ENCODE measurements at places on chromosomes 6 and 20. TPM values are rescaled to one million over a fixed set of nuclear protein-coding genes. Genes with fewer than 3 reads are reported as not detected.

GRCh38 chr20:3013771-3014170 is 29.7 kb upstream of the GNRH2 start:
- no peak overlapping the region for H3K27ac ChIP-seq
- H3K27me3 ChIP-seq = no peaks in the 10 kb centered on the region
- H3K4me1 ChIP-seq = peaks cover 11% of the 10 kb centered on the region
- no peak for DNase-seq
- peaks cover 6% of the 10 kb centered on the region for H3K36me3 ChIP-seq
- H3K4me3 ChIP-seq = no peak overlapping the region

DNA sequence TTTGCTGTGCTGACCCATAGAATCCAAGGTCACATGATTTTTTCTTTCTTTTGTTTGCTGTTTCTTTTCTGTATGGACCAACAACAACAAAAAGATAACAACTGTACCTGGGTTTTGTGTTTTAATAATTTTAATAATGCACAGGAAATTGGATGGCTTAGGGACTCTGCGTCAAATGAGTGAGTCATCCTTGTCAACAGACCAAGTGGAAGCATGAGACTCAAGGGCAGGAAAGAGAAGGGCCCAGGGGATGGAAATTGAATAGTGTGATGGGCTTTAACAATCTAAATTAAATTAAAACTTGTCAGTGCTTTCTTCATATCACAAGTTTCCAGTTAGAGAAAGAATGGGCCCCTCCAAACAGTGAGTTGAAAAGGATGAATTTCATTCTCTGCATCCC is 413.0 kb downstream of the PREX1 start:
- no peak for DNase-seq
- H3K27ac ChIP-seq = no peak overlapping the region
- H3K4me3 ChIP-seq = no peak overlapping the region

DNA sequence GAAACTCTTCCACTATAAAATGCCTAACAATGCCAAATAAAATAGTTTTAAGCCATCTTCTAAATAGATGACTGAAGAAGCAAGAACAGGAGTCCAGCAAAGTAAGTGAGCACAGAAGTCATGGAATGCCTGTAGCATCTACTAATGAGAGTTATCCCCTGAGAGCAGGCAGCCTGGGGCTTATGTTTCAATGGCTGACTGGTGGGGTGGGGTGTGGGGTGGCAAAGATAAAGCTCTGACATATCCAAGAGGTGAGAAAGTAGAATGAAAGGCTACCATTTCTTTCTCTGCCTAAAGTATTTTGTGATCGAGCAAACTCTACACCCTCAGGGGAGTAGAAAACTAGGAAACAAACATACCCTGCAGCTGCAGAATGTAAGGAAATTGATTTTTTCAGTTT is 348.8 kb downstream of the TFAP2B start:
- no peak overlapping the region for H3K4me3 ChIP-seq
- no peaks in the 10 kb centered on the region for H3K4me1 ChIP-seq
- no peak for DNase-seq
- no peaks in the 10 kb centered on the region for H3K27me3 ChIP-seq
- no peak overlapping the region for H3K27ac ChIP-seq

- no peaks in the 10 kb centered on the region for H3K36me3 ChIP-seq
- H3K27me3 ChIP-seq = no peaks in the 10 kb centered on the region
- DNase-seq = peak; percentile 87
- H3K27ac ChIP-seq = peak overlapping the region; percentile 95
- peak overlapping the region; percentile 91 for H3K4me3 ChIP-seq
Observed at GRCh38 chr6:145815309-145816274, 997 bp upstream of the FBXO30 start.

MEI4 gene
- not detected for total RNA-seq

- no peak for DNase-seq
- peaks cover 8% of the 10 kb centered on the region for H3K27me3 ChIP-seq
- H3K36me3 ChIP-seq = no peaks in the 10 kb centered on the region
- no peak overlapping the region for H3K27ac ChIP-seq
Observed at GRCh38 chr6:116465246-116465645, 4.1 kb downstream of the CALHM6 start.

CITED2 gene
- 180 TPM for total RNA-seq

CCN5 gene
- 520 TPM for total RNA-seq

- H3K27ac ChIP-seq = peak overlapping the region; percentile 7
- no peaks in the 10 kb centered on the region for H3K27me3 ChIP-seq
- no peak for DNase-seq
Observed at GRCh38 chr6:79737172-79737571, 106.0 kb downstream of the SH3BGRL2 start.

- no peak overlapping the region for H3K27ac ChIP-seq
- H3K4me1 ChIP-seq = peaks cover 29% of the 10 kb centered on the region
- H3K36me3 ChIP-seq = no peaks in the 10 kb centered on the region
- H3K4me3 ChIP-seq = no peak overlapping the region
Observed at GRCh38 chr6:15313367-15313766, 67.5 kb downstream of the JARID2 start.

GRCh38 chr6:104575536-104575935 is 284.2 kb downstream of the HACE1 start:
- no peaks in the 10 kb centered on the region for H3K27me3 ChIP-seq
- H3K4me3 ChIP-seq = no peak overlapping the region
- no peaks in the 10 kb centered on the region for H3K36me3 ChIP-seq
- no peaks in the 10 kb centered on the region for H3K4me1 ChIP-seq
- DNase-seq = no peak

TMC2 gene
- not detected for total RNA-seq

GRCh38 chr6:150456466-150456865 is 87.7 kb downstream of the IYD start:
- no peak overlapping the region for H3K4me3 ChIP-seq
- no peak overlapping the region for H3K27ac ChIP-seq
- H3K36me3 ChIP-seq = no peaks in the 10 kb centered on the region
- DNase-seq = no peak
- no peaks in the 10 kb centered on the region for H3K4me1 ChIP-seq

- H3K27ac ChIP-seq = no peak overlapping the region
- peaks cover 48% of the 10 kb centered on the region for H3K27me3 ChIP-seq
- peak; percentile 71 for DNase-seq
- no peak overlapping the region for H3K4me3 ChIP-seq
Observed at GRCh38 chr20:38604873-38605303, 3.3 kb downstream of the ARHGAP40 start.

- no peaks in the 10 kb centered on the region for H3K4me1 ChIP-seq
- no peaks in the 10 kb centered on the region for H3K27me3 ChIP-seq
- DNase-seq = peak; percentile 60
- H3K36me3 ChIP-seq = no peaks in the 10 kb centered on the region
- no peak overlapping the region for H3K27ac ChIP-seq
- no peak overlapping the region for H3K4me3 ChIP-seq
Observed at GRCh38 chr6:109397020-109397419, 14.8 kb upstream of the CD164 start.

FHL5 gene
- total RNA-seq = not detected

VSTM2L gene
- 2.5 TPM for total RNA-seq

BPIFB4 gene
- not detected for total RNA-seq

NHSL1 gene
- 6.2 TPM for total RNA-seq

SLC13A3 gene
- 1.8 TPM for total RNA-seq

DNA sequence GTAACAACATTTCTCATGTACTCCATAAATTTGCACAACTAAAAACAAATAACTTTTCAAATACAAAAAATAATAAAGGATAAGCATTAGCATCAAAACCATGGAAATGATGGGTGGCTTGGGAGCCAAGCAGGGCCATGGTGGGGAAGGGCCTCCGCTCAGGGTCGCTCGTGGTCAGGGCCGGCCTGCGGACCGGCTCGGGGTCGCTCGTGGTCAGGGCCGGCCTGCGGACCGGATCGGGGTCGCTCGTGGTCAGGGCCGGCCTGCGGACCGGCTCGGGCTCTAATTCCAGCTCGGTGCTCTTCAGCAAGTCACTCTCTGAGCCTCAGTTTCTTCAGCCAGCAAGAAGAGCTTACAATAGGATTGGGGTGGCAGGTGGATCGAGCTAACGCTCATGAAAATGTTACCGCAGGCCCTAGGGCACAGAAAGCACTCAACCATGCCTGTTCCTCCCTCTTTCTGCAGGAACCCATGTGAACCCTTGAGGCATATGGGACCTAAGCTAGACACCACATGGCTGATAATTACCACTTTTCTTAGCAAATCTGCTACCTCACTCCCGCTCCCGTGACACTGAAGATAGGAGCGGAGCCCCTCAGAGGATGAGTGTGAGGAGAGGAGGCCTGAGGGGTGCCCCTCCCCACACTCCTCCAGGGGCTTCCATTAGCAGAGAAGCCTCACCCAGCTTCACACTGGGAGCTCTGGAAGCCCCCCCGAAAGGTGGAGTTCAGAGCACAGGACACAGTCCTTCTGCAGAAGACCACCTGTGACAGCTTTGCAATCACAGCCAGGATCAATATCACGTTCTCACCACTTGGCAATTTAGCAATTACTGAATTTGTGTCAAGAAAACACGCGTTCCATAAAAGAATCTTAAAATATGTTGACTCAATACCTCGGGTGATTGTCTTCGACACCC is 103.0 kb downstream of the PSMB1 start:
- no peaks in the 10 kb centered on the region for H3K4me1 ChIP-seq
- DNase-seq = peak; percentile 77
- peaks cover 13% of the 10 kb centered on the region for H3K27me3 ChIP-seq
- no peak overlapping the region for H3K27ac ChIP-seq

DNA sequence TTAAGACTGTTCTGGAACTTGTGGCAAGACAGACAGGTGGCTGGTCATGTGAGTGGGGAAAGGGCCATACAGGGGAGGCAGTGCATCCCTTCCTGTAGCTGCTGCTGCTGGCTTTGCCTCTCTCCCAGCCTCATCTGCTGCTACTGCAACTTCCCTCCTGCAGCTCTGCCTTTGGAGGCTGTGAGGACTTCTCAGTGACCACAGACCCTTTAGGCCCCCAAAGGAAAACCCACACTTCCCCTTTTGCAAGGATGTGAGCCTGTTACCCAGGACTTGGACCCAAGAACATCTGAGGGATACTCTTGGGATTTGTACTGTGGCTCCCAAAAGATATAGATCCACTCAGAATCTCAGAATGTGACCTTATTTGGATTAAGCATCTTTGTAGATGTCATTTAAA is 91.0 kb downstream of the TMEM170B start:
- no peak overlapping the region for H3K4me3 ChIP-seq
- H3K27ac ChIP-seq = no peak overlapping the region
- DNase-seq = no peak
- H3K27me3 ChIP-seq = no peaks in the 10 kb centered on the region
- no peaks in the 10 kb centered on the region for H3K36me3 ChIP-seq

ABHD16B gene
- not detected for total RNA-seq

- H3K27ac ChIP-seq = no peak overlapping the region
- H3K4me3 ChIP-seq = no peak overlapping the region
- H3K4me1 ChIP-seq = peaks cover 6% of the 10 kb centered on the region
- H3K27me3 ChIP-seq = no peaks in the 10 kb centered on the region
- H3K36me3 ChIP-seq = no peaks in the 10 kb centered on the region
Observed at GRCh38 chr20:47586649-47587294, 85.1 kb downstream of the NCOA3 start.

GRCh38 chr20:45342855-45343531 is 5.2 kb downstream of the SDC4 start:
- H3K4me3 ChIP-seq = peak overlapping the region; percentile 90
- peaks cover 60% of the 10 kb centered on the region for H3K36me3 ChIP-seq
- no peaks in the 10 kb centered on the region for H3K27me3 ChIP-seq
- peak overlapping the region; percentile 100 for H3K27ac ChIP-seq
- peaks cover 84% of the 10 kb centered on the region for H3K4me1 ChIP-seq
- no peak for DNase-seq

- H3K4me1 ChIP-seq = peaks cover 14% of the 10 kb centered on the region
- peak overlapping the region; percentile 92 for H3K27ac ChIP-seq
- H3K27me3 ChIP-seq = no peaks in the 10 kb centered on the region
- no peak for DNase-seq
- H3K36me3 ChIP-seq = no peaks in the 10 kb centered on the region
- peak overlapping the region; percentile 95 for H3K4me3 ChIP-seq
Observed at GRCh38 chr6:166343150-166343487, 774 bp upstream of the SFT2D1 start.

DSP gene
- 119 TPM for total RNA-seq

DNA sequence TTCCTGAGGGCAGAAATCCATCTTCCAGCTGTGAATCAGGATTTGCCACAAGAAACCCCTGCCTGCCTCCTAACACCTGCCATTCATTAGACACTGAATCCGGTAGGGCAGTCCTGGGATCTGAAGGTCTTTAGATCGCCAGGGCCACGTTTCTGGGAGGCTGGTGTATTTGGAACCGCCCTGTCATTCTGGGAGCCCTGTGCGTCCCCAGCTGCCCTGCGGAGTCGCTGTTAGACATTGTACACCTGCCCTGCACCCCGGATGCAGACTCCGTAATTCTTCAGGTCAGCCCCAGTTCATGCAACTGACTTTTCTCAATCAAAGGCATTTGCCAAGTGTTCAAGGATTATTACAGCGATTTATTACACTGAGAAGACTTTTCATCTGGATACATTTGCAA is 193.2 kb downstream of the TBC1D7 start:
- DNase-seq = no peak
- no peaks in the 10 kb centered on the region for H3K4me1 ChIP-seq

NKX2-2 gene
- total RNA-seq = not detected

ZNF311 gene
- 0.88 TPM for total RNA-seq

DNA sequence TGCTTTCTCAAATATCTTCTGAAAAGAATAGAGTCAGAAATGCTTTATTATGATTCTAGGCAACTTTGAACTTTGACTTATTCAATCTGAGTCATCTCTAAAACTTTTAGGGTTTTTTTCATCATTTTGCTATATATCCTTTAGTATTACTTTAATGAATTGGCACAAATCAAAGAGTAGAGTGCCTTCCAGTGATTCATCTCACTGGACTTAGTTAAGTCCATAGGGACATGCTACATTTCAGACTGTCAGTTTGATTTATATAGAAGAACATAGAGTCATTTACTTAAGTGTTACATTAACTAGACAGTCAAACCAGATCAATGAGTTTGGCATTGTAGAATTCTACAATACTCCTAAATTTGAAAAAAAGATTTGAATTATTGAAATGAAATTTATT is 1235.7 kb upstream of the MAP3K7 start:
- H3K27ac ChIP-seq = no peak overlapping the region
- no peaks in the 10 kb centered on the region for H3K36me3 ChIP-seq
- H3K27me3 ChIP-seq = no peaks in the 10 kb centered on the region
- H3K4me1 ChIP-seq = no peaks in the 10 kb centered on the region
- DNase-seq = no peak

GRCh38 chr6:167401525-167402194 is 76.8 kb downstream of the TTLL2 start:
- no peak for DNase-seq
- no peaks in the 10 kb centered on the region for H3K4me1 ChIP-seq
- H3K36me3 ChIP-seq = no peaks in the 10 kb centered on the region
- no peak overlapping the region for H3K4me3 ChIP-seq
- no peaks in the 10 kb centered on the region for H3K27me3 ChIP-seq

SLC35D3 gene
- total RNA-seq = not detected

GRCh38 chr6:110778333-110778732 is 36.9 kb downstream of the CDK19 start:
- no peaks in the 10 kb centered on the region for H3K36me3 ChIP-seq
- H3K4me1 ChIP-seq = peaks cover 13% of the 10 kb centered on the region
- H3K4me3 ChIP-seq = no peak overlapping the region
- H3K27ac ChIP-seq = no peak overlapping the region
- no peaks in the 10 kb centered on the region for H3K27me3 ChIP-seq
- no peak for DNase-seq

CALHM4 gene
- total RNA-seq = not detected

TREM1 gene
- total RNA-seq = 1.8 TPM

CST2 gene
- total RNA-seq = not detected
